Stimulated activated CD4-positive, alpha-beta T cell treated with anti-CD3 and anti-CD28 coated beads, Interleukin-1b, Interleukin-23, amount 100 ng/mL, for 1 hour (primary cell): ENCODE measurements at places on chromosomes 1 and 21.

DNA sequence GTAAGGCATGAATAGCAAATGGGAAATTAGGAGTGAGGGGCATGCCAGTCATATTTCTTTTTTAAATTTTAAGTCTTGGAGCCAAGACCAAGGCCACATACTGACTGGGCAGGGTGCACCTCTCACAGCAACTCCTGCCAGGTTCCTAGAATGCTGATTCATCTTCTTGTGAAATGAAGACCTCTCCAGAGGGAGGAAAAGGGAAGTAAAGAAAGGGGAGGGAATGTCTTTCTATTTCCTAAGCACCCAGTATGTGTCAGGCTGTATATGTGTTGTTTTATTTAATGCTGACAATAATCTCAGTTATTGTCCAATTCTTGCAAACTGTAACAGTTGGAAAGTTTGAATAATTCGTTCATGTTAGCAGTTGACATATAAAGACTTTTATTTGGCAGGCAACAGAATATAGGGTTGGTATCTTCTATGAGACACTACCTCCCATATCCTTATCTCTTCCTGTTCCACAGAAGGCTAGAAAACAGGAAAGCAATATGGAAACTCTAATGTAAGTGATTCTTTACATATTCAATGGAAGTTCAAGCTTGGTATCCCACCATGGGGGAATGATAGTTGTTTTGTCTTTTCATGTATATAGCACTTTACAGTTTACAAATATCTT lies 259.1 kb upstream of the USP24 start:
- no peak for DNase-seq

- DNase-seq: no peak
Measured at GRCh38 chr1:25864434-25864833, 5.2 kb upstream of the AUNIP start.

- DNase-seq: no peak
Measured at GRCh38 chr21:40164905-40165772, 297.9 kb downstream of the PCP4 start.

DNA sequence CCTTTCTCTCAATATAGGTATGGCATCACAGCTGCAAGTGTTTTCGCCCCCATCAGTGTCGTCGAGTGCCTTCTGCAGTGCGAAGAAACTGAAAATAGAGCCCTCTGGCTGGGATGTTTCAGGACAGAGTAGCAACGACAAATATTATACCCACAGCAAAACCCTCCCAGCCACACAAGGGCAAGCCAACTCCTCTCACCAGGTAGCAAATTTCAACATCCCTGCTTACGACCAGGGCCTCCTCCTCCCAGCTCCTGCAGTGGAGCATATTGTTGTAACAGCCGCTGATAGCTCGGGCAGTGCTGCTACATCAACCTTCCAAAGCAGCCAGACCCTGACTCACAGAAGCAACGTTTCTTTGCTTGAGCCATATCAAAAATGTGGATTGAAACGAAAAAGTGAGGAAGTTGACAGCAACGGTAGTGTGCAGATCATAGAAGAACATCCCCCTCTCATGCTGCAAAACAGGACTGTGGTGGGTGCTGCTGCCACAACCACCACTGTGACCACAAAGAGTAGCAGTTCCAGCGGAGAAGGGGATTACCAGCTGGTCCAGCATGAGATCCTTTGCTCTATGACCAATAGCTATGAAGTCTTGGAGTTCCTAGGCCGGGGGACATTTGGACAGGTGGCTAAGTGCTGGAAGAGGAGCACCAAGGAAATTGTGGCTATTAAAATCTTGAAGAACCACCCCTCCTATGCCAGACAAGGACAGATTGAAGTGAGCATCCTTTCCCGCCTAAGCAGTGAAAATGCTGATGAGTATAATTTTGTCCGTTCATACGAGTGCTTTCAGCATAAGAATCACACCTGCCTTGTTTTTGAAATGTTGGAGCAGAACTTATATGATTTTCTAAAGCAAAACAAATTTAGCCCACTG lies 11.5 kb downstream of the HIPK1 start:
- DNase-seq: no peak

DNA sequence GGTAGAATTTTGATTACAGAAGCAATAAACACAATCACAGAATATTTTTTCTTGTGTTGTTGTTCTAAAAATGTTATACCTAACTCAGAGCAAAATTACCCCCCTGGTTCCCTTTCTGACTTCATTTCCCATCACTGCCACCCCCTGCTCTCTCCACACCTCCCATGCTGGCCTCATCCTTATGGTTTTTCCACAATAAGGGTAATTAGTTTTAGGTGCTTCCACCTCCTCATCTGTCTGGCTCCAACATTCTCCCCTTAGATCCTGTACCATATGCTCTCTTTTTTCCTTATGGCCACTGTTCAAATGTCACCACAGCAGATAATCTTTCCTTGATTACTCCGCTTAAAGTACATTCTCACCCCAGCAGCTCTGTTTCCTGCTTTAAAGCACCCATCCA lies 2208.6 kb downstream of the MRPL39 start:
- no peak for DNase-seq

DNA sequence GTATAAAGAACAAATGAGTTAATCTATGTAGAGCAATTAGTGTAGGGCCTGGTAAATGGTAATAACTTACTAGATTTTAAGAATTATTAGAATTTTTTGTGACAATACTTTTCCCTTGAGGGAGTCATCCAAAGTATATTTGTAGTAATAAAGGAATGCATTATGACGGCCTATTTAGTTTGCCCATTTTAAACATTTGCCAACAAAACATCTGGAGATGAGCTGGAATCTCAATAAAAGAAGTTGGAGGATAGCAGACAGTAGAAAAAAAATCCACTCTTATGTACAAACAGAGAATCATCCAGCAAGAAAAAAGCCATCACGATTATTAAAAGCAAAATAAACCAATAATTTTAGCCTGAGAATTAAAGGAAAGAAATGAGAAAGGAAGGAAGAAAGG lies 567.3 kb upstream of the ADAMTS5 start:
- DNase-seq: no peak

GRCh38 chr1:161209790-161210409 lies 5.2 kb upstream of the FCER1G start:
- DNase-seq: no peak

DNA sequence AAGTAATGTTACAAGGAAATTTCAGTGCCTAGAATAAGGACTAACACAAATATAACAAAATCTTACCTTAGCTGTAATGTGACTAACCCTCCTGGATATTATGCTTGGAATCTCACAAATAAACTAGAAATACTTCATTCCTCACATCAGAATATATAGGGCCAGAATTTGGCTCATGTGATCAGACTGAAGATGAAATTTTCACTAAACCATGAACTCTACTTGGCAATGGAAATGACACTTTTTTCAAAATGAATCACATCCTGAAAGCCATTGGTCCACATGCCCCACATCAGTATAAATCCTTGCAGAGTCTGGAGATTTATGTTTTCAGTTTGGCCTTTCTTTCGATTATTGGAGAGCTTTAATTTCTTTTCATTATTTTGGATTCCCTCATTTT lies 227.8 kb downstream of the NRIP1 start:
- no peak for DNase-seq

DNA sequence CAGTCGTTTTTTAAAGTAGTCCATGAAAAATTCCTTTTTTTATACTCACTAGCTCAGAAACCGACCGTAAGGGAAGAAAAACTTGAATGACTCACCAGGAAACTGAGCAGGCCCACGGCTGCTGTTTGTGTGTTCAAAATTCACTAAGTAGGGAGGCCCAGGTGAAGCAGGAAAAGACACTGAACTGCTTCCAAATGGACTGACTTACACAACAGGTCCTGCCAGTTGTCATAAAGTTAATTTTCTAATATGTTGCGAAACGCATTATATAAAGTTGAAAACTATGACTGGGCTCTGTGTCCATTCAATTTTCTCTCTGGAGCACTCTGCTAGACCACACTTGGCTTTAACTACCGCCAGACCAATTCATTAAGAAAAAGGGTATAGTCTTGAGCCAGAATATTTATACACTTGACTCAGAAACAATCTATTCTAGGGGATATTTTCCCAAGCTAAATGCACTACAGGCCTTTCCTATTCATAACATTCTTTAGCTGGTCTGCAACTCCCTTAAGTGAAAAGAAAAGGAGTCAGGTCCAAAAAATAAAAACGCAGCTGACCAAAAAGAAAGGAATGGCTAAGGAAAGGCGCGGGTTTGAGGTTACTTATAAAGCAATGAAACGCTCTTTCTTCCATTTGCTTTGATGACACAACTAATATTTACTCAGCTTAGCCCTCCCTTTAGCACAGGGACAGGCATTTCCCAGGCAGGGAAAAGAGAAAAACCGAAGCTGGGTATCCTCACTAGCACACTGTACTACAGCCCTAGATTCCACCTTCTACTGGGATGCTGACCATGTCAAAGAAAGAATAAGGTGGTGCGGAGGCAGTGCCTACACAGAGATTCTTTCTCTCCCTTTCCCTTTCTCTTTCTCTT lies 306.3 kb upstream of the ESRRG start:
- no peak for DNase-seq

- no peak for DNase-seq
Measured at GRCh38 chr1:204549313-204549712, 33.1 kb downstream of the MDM4 start.

DNA sequence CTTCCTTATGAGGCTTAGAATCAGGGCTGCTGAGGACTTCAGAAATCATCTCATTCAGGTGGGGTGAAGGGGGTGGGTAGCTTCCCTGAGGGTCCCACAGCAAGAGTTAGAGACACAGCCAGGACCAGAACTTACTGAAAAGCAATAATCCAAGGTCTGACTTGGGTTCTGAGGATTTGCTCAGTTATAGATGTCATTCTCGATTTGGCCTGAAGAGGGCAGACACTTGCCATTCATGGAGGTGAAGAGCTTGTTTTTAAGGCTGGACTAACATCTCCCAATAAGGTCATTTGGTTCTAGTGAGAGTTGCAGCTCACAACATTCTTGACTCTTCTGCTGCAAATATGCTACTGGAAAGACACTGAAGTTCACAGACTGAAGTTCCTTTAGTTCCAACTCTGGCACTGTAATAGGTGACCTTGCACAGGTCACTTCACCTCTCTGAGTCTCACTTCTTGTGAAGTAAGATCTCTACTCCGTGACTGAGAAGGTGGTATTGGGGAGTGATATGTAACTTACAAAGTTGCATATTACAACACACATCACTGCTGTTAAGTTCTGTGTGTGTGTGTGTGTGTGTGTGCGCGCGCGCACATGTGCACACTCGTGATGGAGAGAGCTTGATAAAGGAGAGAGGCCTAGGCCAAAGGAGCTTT lies 69.8 kb upstream of the DIRAS3 start:
- DNase-seq: no peak

GRCh38 chr1:204274446-204274845 lies 60.7 kb upstream of the GOLT1A start:
- no peak for DNase-seq

- DNase-seq: no peak
Measured at GRCh38 chr1:17719874-17720273, 35.3 kb upstream of the ACTL8 start.

- DNase-seq: no peak
Measured at GRCh38 chr1:223137455-223138085, 5.5 kb downstream of the TLR5 start.

DNA sequence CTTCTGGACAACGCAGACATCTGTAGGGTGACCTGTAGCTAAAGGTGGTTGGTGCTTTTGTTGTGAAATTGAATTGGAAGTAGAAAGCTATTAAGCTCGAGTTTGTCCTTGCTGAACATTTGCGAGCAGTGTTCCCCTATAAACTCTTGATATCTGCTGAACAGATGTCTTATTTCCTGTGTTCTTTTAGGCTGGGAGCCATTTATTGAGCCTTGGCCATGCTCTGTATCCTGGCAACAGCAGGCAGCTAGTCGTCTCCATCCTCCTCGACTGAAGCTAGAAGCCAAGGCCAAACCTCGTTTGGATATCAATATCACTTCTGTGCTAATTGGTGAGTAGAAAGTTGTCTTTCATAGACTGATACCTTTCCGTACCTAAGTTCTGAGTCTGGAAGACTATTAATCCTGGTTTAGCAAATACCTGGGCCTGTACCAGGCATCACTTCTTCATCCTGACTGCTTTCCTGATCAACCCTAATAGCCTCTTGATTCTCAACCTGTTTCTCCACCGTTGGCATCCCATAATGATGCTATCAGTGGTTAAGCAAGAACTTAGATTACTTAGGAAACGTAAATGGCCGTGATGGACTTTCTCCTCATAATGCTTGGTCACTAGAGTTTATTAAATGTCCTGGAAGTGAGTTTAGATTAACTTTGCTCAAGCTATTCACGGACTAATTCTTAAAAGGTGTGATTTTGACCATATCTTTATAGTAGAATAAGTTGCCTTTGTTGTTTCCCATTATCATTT lies 103.4 kb downstream of the VPS13D start:
- DNase-seq: no peak

GRCh38 chr1:80656014-80656636 lies 1144.6 kb upstream of the ADGRL2 start:
- no peak for DNase-seq

DNA sequence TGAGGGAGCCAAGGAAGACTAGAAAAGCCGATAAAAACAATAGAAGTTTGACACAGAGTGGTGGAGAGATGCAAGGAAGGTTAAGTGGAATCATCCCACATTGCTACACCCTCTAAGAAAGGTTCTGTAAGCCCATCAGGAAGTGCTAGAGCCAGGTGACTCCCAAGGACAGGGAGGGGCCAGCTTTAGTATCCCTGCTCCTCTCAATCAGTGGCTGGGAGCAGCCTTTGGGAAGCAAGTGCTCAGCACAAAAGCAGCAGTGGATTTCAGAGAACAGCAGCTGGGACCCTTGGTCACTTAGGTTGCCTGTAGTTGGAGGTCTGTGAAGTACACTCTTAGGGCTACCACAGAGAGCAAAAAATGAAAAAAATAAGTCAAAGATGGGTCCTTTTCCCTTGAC lies 42.5 kb downstream of the NME7 start:
- no peak for DNase-seq

GRCh38 chr1:9376430-9376829 lies 83.7 kb downstream of the SPSB1 start:
- DNase-seq: no peak

DNA sequence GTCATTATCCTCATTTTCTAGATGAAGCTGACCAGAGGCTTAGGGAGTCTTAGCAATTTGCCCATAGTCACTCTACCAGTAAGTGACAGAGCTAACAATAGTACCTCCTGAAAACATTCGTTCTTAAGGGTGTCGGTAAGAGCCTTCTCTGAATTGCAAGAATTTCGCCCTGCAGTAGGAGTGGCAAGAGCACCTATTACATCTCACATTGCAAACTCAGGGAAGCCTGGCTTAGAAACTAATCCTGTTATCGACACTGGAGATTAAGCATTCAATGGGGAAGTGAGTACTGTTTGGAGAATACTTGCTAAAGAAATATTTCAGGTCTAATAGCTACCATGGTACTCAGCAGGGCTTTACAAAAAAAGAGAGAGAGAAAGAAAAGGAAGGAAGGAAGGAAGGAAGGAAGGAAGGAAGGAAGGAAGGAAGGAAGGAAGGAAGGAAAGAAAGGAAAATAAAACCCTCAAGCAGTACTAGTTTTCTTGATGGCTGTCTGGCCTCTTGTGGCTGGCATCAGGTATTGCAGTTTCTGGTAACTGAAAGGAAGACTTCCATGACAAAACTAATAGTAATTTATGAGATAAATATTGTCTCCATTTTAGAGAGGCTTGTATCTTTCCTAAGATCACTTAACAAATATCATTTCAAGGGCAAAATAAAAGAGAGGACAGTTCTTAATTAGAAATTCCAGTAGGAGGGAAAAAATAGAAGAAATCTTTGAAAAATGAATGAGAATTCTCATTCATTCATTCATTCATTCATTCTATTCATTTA lies 10.4 kb downstream of the C1orf226 start:
- no peak for DNase-seq
